ENCODE measurements at places on chromosomes 6 and 20.

GRCh38 chr6:75244063-75244584, 523 bp upstream of the COX7A2 start:
- H3K4me1 ChIP-seq: peaks cover 5% of the 10 kb centered on the region
- peaks cover 15% of the 10 kb centered on the region for H3K27me3 ChIP-seq
- peak overlapping the region; percentile 99 for H3K27ac ChIP-seq
- peak overlapping the region; percentile 96 for H3K4me3 ChIP-seq

GRCh38 chr20:57342829-57343228, 8.2 kb upstream of the RAE1 start:
- no peak overlapping the region for H3K27ac ChIP-seq
- peaks cover 17% of the 10 kb centered on the region for H3K27me3 ChIP-seq
- no peak for DNase-seq

DNA sequence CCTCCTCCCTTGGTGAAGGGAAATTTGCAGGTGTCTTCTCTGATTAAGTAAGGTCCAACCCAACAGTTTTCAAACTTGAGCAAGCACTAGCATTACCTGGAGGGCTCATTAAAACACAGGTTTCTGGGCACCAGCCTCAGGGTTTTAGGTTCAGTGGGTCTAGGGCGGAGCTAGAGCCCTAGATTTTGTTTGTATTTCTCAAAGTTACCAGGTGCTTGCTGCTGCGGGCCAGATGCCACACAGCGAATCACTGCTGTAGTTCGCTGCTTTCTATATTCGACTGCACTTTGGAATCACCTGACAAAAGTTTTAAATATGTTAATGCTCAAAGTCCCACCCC, 869 bp downstream of the COL21A1 start:
- H3K4me1 ChIP-seq: no peaks in the 10 kb centered on the region
- H3K27me3 ChIP-seq: peaks cover 4% of the 10 kb centered on the region
- no peak for DNase-seq
- no peak overlapping the region for H3K27ac ChIP-seq

DNA sequence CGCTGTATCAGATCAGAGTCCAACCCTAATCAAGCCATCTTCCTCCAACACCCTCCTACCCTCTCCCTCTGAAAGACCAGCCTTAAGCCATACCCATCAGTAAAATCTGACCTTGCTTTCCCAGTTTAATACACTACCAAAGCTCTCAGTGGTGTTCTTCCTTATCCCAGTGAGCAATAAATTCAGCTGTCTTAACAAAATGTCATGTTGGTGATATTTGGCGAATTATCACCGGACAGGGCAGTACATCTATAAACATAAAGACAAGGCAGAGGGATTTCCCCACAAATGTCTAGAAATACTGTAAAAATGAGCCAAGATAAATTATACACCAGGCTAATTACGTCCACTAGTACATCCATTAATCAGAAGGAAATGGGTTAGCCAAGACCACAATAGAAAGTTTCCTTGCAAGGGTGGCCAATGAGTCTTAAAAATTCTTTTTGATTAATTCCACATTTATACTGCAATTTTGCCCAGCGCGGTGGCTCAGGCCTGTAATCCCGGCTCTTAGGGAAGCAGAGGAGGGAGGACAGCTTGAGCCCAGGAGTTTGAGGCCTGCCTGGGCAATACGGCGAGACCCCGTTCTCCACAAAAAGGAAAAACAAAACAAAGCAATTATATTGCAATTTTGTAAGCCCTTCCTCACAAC, 905 bp downstream of the RARS2 start:
- DNase-seq: no peak
- H3K27me3 ChIP-seq: no peaks in the 10 kb centered on the region
- peak overlapping the region; percentile 90 for H3K4me3 ChIP-seq
- H3K4me1 ChIP-seq: peaks cover 19% of the 10 kb centered on the region
- H3K27ac ChIP-seq: peak overlapping the region; percentile 95

- no peak for DNase-seq
- no peak overlapping the region for H3K27ac ChIP-seq
- no peak overlapping the region for H3K4me3 ChIP-seq
Measured at GRCh38 chr6:135883045-135883444, 31.5 kb downstream of the PDE7B start.

DNA sequence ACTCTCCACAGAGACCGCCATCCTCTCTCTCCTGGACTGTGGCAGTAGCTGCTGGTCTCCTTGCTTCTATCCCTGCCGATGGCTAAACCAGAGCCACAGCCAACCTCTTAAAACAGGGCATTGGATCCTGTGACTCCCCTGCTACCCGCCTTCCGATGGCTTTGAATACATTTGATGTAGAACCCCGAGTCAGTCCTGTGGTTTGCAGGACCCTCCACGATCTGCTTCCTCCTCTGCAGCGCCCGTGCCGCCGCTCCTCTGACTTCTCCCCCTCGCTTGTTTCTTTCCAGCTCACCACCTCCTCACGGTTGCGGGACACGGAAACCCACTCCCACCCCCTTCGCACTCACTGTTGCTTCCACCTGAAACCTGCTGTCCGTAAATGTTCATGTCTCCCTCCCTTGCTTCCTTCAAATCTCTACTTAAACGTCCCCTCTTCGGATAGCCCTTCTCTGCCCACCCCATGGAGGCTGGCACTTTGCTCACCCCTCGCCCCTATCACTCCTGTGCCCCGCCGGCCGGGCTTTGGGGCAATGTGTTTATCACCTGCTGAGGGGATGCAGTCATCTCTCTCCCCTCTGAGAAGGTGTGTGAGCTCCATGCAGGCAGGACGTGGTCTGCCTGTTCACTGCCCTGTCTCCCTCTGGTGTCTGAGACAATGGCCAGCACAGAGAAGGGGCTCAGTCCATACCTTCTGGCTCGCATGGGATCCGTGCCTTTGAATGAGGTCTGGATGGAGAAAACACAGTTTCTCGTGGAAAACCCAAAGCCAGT, 67.8 kb downstream of the GFOD1 start:
- H3K4me1 ChIP-seq: peaks cover 37% of the 10 kb centered on the region
- H3K4me3 ChIP-seq: peak overlapping the region; percentile 72
- peaks cover 9% of the 10 kb centered on the region for H3K27me3 ChIP-seq
- H3K27ac ChIP-seq: peak overlapping the region; percentile 75

DNA sequence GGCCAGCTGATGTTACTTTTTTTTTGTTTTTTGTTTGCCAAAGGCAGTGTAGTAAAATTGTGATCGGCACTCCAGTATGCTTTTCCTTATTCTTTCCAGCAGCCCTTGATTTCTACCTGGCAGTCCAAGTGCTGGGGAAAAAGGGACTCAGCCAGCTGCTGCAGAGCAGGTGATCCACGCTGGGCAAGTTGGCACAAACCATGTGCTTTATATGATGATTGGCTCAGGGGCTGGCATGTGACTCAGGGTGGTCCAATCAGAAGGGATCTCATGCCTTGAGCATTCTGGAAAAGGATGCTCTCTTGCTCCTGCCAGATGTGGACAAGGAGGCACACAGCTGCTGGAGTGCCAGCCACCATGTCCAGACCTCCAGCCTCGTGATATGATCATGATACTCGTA, 54.5 kb downstream of the SULF2 start:
- peak overlapping the region; percentile 25 for H3K27ac ChIP-seq
- no peaks in the 10 kb centered on the region for H3K36me3 ChIP-seq
- H3K4me3 ChIP-seq: no peak overlapping the region
- peaks cover 45% of the 10 kb centered on the region for H3K4me1 ChIP-seq

GRCh38 chr20:7891705-7892104, 48.6 kb downstream of the HAO1 start:
- peaks cover 4% of the 10 kb centered on the region for H3K27me3 ChIP-seq
- no peak overlapping the region for H3K27ac ChIP-seq
- DNase-seq: no peak
- H3K4me1 ChIP-seq: no peaks in the 10 kb centered on the region
- no peaks in the 10 kb centered on the region for H3K36me3 ChIP-seq

DNA sequence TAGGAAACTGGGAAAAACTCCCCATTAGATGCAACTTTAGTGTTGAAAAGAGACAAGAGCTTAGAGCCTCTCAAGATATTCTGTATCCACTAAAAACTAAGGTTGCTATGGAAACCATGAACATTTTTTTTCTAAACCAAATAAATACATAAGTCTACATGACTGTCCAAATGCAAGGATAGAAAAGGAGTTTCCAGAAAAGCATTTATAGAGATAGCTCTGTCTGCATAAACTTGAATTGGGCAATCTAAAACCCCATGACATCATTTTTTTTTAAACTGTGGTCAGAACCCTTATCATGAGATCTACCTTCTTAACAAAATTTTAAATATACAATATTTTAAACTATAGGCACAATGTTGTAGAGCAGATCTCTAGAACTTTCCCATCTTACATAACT, 36.4 kb upstream of the FAM83B start:
- H3K27ac ChIP-seq: no peak overlapping the region
- no peaks in the 10 kb centered on the region for H3K36me3 ChIP-seq
- H3K4me1 ChIP-seq: no peaks in the 10 kb centered on the region
- H3K27me3 ChIP-seq: no peaks in the 10 kb centered on the region
- DNase-seq: no peak

- no peak overlapping the region for H3K4me3 ChIP-seq
- no peaks in the 10 kb centered on the region for H3K27me3 ChIP-seq
- no peaks in the 10 kb centered on the region for H3K4me1 ChIP-seq
- DNase-seq: no peak
- no peak overlapping the region for H3K27ac ChIP-seq
- H3K36me3 ChIP-seq: no peaks in the 10 kb centered on the region
Measured at GRCh38 chr6:147676495-147677199, 168.2 kb downstream of the SAMD5 start.

- DNase-seq: no peak
- H3K4me1 ChIP-seq: peaks cover 7% of the 10 kb centered on the region
- H3K27ac ChIP-seq: no peak overlapping the region
- H3K4me3 ChIP-seq: no peak overlapping the region
- H3K36me3 ChIP-seq: peaks cover 3% of the 10 kb centered on the region
Measured at GRCh38 chr6:134937426-134937825, 12.5 kb downstream of the ALDH8A1 start.

Measured in stimulated activated naive B cell treated with anti-CD40 and anti-IgM and Interleukin-4, amounts not matched to agents 10 μg/mL and 1 μg/mL and 100 μg/mL, for 72 hours (primary cell).